ENCODE measurements at places on chromosomes 7 and 10.

- DNase-seq = no peak
These were observed 205.0 kb downstream of the BBS9 start for GRCh38 chr7:33334349-33334748.

GRCh38 chr10:74896788-74897527 lies 70.6 kb downstream of the KAT6B start:
- DNase-seq = no peak

- DNase-seq = no peak
These were observed 30.3 kb upstream of the KEL start for GRCh38 chr7:142992427-142992826.

DNA sequence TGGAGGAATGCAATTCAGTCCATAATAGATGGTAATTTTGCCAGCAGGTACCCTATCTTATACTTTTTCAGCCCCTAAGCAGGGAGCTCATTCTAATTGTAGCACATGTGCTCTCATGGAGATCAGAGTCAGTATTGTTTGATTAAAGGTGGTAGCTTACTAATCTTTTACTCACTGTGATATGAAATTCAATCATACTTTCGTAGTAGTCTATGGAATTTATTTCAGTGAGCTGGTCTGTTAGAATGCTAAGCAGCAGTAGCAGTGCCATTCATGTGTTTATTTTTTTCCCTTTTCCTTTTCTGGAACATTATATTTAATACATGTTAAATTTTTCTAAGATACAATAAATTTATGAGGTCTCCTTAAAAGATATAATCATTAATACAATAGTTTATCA lies 109.0 kb downstream of the ST7 start:
- DNase-seq = no peak

GRCh38 chr10:18861382-18861781 lies 187.2 kb upstream of the MALRD1 start:
- no peak for DNase-seq

DNA sequence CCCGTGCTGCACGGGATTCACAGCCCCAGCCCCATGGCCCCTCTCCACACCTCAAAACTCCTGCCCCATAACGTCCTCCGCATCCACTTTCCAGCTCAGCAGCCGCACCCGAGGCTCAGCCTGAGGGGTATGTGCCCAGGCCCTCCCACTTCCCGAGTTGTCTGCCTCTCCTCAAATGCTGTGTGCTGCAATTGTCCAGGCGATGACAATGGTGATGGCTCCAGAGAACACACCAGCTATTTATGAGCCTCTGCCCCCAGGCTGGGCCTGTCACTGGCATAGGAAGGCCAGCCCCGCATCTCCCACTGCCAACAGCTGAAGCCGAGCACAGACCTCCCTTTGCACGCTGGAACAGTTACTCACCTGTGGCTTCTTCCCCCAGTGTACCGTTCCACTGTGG lies 2.4 kb upstream of the LDB3 start:
- DNase-seq = no peak
